ENCODE measurements at places on chromosomes 2 and 18.

DNA sequence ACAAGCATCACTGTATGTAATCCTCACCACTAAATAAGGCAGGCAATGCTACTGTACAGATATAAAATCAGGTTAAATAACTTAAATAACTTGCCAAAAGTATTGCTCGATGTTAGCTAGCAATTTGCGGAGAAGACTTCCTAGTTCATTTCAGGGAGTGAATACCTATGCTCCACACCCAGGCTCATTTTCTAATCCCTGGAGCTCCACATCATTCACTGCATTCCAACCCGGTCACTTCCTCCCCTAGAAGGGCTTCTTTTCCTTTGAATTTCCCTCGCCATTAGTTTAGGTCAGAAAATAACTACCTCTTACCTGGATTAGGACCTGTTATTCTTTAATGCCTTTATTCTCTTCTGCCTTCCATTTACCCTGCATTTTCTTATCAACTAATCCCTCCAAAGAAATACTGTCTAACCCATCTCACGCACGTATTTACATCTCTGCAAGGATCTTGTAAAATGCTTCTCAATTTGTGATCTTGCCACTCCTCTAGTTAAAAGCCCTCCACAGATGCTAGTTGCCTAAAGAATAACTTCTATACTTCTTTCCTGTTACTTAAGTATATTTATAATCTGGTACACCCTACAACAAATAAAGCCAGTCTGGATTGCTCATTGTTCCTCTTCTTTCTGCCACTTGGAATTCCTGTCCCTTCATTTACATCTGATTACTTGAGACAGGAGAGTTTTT lies 599.8 kb downstream of the NRXN1 start:
- DNase-seq: no peak

DNA sequence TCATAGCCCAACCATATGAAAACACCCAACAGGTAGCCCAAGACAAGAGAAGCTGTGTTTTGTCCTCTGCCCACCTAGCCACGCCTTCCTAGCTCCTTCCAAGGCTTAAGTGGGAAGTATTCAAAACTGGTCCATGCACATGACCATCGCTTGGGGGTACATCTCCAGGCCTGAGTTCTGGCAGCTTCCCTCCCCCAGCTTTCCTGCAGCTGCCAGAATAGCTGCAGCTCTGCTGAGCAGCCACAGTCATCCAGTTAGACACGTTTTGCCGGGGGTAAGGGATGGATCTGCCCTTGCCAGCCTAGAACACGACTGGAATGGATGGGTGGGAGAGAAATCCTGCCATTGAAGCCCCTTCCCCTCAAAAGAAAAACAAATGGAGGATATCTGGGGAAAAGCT lies 166.8 kb downstream of the NRP2 start:
- no peak for DNase-seq

DNA sequence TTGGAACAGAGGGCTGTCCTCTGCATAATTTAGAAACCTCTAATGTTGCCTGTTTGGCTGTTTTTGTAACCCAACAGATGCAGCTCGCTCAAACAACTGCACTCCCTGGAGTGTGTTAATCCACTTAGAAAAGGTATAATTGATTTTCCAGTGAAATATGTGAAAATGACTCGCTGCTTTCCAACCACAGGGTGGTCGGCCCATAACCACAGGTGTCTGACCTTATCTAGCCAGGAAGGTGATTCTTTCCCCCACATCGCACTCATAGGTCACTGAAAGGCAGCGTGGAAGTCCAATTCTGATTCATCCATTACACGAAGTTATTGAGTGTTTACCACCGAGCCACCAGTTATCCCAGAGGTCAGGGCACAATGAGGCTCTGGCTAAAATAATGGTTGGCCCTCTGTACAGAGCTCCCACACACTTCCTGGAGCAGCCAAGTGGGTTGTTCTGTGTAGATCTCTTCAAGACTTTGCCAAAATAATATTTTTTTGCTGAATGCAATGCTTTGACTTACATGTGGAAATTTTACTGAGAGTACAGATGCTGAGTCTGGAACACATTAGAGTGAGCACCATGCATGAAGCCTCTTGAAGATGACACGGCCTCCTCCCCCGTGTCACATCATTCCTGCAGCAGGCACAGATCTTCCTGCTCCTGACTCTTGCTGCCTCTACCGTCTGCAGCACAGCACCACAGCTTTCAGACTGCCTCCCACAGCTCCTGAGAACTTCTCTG lies 396.2 kb downstream of the ZNF516 start:
- DNase-seq: no peak

DNA sequence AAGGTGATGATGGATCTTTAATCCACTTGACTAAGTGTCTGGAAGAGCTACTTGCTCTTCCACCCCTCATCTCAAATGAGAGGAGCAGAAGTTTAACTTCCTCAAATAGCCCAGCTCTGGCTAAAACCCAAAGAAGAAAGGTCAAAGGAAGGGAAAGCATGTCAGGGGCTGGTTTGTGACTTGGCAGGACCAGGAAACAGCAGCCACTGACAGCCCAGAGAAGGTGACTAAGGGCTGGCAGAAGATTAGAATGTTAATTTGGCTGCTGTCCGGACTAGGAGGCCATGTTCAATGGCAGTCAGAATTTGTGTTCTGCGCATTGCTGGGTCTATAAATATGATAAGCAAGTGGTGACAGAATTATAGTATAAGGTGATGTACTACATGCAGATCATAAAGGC lies 386.2 kb downstream of the SETBP1 start:
- DNase-seq: no peak

DNA sequence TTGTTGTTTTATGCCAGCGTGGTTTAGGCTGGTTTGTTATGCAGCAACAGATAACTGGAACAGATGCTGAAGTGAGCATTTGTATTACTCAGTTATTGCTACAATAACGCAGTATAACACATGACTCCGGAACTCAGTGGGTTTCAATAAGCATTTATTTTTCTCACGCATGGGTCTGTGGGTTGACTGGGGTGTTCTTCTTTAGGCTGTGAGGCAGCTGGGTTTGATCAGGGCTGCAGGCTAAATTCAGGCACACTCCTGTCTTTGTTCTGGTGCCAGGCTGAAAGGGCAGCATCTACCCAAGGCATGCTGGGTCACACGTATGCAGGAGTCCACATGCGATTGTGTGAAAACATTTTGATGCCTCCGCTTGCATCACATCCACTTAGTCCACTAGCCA lies 3.8 kb upstream of the SLC1A4 start:
- peak; percentile 67 for DNase-seq

GRCh38 chr18:10544093-10544748 lies 18.4 kb downstream of the NAPG start:
- peak; percentile 48 for DNase-seq

DNA sequence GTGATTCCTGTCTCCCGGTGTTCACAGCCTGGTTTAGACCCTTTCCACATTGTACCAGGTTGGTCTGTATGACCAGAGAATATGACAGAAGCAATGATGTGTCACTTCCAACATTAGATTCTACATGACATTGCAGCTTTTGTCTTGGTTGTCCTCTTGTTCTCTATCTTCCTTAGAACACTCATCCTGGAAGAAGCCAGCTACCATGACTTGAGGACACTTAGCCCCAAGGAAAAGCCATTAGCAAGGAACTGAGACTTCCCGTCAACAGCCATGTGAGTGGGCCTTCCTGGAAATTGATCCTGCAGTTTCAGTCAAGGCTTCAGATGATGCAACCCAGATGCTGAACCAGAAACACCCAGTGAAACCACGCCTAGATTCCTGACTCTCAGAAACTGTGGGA lies 143.3 kb downstream of the MREG start:
- DNase-seq: no peak

DNA sequence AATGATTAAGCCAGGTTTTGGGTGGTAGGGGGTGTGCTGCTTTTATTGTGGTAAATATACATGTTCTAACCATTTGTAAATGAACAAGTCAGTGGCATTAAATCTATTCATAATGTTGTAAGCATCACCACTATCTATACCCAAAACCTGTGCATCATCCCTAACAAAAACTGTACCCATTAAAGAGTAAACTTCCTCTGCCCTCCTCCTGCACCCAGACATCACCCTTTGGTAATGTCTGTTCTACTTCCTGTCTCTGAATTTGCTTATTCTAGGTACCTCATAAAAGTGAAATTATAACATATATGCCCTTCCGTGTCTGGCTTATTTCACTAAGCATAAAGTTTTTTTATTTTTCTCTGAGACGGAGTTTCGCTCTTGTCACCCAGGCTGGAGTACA lies 14.1 kb downstream of the RIF1 start:
- DNase-seq: no peak

DNA sequence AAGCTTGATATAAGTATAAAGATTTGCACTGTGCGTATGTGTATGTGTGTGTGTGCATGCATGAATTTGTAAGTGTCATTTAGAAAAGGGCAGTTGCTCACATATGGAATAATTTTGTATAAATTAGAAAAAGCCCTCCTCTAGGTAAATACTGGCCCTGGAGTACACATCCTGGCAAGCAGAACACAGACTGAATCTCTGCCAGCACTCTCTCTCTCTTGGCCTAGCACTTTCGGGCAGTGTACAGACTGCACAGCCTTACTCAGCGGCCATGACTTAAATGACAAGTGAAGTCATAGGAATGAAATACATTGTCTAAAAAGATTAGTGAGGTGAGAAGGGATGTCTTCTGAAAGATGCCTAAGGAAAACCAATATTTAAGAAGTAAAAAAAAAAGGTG lies 214.1 kb downstream of the RDH14 start:
- peak; percentile 45 for DNase-seq

GRCh38 chr18:79136742-79137141 lies 67.5 kb downstream of the ATP9B start:
- DNase-seq: no peak

- DNase-seq: no peak
Measured at GRCh38 chr18:13035249-13035914, 44.2 kb downstream of the CEP192 start.

- peak; percentile 53 for DNase-seq
Measured at GRCh38 chr2:27281855-27282559, at the start of gene TRIM54. Gene TRIM54, plus strand, starts transcription at chr2:27282429. Its CDS starts 303 bp downstream, at chr2:27282732.

DNA sequence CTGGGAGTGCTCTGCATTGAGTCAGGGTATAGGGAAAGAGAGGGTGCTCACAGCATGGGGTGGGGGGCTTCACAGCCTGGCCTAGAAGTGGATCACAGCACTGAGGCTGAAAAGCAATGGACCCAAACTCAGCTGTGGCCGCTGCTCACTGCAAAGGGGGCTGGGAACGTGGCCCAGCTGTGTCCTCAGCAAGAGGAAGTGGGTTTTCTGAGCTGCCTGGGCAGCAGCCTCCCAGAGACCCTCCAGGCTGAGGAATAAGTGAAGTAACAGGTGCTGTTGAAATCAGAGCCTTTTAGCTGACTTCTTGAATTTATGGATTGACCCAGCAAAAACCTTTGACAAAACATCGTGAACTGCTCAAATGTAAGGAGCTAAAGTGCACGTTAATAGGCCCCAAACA lies 35.2 kb downstream of the PTGR3 start:
- DNase-seq: no peak

- no peak for DNase-seq
Measured at GRCh38 chr2:186724736-186725135, 30.9 kb downstream of the FAM171B start.

DNA sequence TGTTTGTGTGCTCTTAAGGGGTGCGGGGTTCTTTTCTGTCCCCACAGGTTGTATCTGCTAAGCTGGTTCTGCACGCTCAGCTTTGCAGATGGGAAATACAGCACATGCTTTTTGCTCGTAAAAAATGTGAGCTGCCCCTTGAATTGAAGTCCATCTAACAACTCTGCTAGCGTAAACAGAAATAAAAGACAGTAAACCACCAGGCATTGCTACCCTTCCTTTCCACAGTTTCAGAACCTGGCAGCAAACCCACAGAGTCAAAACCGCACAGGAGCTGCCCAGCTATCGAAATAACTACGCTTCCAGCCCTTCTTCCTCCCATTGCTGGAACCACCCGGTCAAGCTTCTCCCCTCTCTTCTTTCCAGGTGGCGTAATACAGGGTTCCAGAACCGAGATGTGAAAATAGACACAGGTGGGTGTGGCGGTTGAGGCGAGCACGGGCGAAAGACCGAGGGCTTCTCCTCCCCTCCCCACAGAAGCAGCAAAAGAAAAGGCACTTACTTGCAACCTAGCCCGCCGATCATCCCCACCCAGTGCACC lies 479 bp downstream of the SCN9A start:
- peak; percentile 24 for DNase-seq

Data from heart left ventricle (tissue), 16 donors.